ENCODE measurements at places on chromosomes 2 and 18. TPM values are rescaled to one million over a fixed set of nuclear protein-coding genes. Genes with fewer than 3 reads are reported as not detected.

GRCh38 chr18:21145371-21145770 lies 33.8 kb upstream of the ROCK1 start:
- DNase-seq, result no peak

- peak; percentile 87 for DNase-seq
Observed at GRCh38 chr2:230758566-230759480, 46.2 kb downstream of the CAB39 start.

The AMER3 gene
- not detected for total RNA-seq

The MAPK4 gene
- total RNA-seq, result not detected

The SETBP1 gene
- 23.0 TPM for total RNA-seq

- no peak for DNase-seq
Observed at GRCh38 chr2:202270487-202270886, 4.9 kb downstream of the NOP58 start.

The SCRN3 gene
- 33.0 TPM for total RNA-seq

GRCh38 chr2:67776276-67776675 lies 286.5 kb downstream of the C1D start:
- no peak for DNase-seq

The TXNDC2 gene
- total RNA-seq, result 0.36 TPM

GRCh38 chr2:10972683-10973433 lies 61.1 kb downstream of the KCNF1 start:
- DNase-seq, result no peak

DNA sequence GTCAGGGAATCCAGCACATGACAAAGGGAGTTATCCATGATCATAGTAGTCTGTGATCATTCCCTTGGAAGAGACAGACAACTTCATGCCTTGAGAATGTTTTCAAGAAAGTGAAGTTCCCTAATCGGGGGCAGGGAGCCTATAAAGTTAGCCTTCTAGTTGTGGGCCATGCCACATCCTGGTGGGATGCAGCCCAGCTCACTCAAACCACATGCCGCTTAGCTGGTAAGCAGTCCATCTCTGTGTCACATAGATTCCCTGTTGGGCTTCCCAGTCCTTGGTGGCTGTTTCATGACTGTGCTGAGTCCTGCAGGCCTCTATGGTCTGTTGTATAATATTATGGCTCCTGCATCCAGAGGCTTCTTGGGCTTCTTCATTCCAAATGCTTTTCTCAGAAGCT lies 11.4 kb upstream of the ARHGAP25 start:
- DNase-seq, result no peak

DNA sequence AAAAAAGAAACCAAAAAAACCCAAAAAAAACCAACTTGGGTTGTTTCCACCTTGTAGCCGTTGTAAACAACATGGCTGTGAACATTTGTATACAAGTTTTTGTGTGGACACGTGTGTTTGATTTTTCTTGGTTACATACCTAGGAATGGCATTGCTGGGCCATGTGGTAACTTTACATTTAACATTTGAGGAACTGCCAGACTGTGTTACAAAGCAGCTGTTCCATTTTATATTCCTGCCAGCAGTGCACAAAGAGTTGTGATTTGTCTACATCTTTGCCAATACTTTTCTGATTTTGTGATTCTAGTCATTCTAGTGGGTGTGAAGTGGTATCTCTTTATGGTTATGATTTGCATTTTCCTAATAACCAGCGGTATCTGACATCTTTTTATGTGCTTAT lies 22.5 kb downstream of the LPIN1 start:
- no peak for DNase-seq

DNA sequence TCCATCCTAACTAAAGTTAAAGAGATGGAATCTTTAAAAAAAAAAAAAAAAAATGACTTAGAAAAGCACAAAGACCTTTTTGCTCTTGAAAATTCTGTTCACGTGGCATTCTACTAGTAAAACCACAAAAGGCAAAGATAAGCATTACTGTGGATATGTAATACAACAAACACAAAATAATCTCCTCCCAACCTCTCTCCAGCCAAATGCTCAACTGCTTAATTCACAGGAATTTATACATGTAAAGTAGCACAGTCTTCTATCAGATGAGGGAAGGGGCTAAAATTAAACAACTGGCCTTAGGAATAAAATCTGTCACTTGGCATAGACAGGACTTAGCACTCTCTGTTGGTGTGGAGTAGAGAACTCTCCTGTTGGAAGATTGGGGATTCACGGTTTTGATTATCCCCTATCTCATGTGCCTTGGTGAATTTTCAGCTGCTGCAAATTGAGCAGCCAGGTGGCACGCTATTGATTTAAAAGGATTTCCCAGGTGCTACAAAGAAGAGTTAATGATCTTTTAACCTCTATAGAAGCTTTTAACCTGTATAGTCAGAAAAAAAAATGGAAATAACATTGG lies 57.4 kb downstream of the ATIC start:
- DNase-seq, result no peak

DNA sequence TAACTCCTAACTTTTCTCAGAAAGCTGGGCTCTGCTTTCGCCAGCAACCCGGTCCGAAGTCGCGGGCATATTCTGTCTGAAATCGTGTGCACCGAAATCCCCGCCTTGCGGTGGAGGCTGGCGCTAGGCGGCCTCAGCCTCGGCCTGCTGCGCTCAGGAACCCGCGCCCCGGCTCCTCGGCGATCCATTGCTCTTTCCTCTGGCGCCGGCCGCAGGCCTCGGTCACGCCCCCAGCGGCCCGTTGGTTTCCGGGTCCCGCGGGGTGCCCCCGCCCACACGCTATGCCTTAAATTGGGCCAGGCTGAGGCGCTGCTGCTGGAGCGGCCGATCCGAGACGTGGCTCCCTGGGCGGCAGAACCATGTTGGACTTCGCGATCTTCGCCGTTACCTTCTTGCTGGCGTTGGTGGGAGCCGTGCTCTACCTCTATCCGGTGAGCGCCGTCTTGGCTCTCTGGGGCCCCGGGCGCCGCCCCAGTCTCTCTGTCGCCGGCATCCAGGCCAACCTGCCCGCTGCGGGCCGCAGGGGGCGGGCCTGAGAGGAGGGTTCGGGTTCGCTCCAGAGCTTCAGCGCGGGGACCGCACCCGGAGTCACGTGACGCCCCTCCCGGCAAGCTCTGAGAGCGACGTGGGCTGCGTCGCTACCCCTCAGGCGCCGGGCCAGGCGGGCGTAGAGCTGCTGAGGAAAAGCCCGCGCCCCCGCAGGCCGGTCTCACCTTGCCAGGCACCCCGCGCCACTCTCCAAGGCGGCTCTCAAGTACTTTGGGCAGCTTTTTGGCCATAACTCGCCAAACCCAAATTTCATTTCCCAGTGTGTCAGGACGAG lies at the start of gene CYP20A1:
TSS of gene CYP20A1 (plus strand) at position 315 of the 823 bp plus-strand sequence. CDS start at position 360, 45 bp downstream.
- DNase-seq, result peak; percentile 98

The OTX1 gene
- not detected for total RNA-seq

DNA sequence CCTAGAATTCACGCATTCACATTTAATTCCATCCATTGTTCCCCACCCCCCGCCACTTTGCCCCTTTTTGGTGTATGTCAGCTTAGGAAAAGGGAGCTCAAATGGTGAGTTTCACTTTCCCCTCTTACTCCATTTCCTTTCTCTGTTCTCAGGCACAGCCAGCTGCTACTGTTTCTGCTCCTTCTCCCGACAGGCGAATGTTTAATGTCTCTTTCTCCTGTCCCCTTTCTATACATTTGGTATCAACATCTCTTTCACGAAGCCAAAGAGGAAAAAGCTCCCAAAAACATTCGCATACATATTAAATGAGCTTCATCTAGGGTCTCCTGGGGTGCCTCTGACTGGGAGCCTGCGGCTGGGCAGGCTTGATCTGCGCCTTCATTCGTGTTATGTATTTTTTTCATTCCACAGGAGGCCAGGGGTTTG lies 124.2 kb upstream of the SATB2 start:
- DNase-seq, result no peak

The CTAGE1 gene
- total RNA-seq, result not detected

The APOB gene
- under 0.01 TPM for total RNA-seq

The L3MBTL4 gene
- total RNA-seq, result 0.88 TPM

Measured in osteoblast (primary cell).